ENCODE measurements at places on chromosomes 1 and 21.

- no peak for DNase-seq
Observed at GRCh38 chr1:243336163-243336562, 80.3 kb downstream of the SDCCAG8 start.

- DNase-seq, result no peak
Observed at GRCh38 chr1:227799756-227800155, 15.7 kb upstream of the PRSS38 start.

GRCh38 chr1:245963649-245964048 lies 543.4 kb downstream of the SMYD3 start:
- DNase-seq, result no peak

DNA sequence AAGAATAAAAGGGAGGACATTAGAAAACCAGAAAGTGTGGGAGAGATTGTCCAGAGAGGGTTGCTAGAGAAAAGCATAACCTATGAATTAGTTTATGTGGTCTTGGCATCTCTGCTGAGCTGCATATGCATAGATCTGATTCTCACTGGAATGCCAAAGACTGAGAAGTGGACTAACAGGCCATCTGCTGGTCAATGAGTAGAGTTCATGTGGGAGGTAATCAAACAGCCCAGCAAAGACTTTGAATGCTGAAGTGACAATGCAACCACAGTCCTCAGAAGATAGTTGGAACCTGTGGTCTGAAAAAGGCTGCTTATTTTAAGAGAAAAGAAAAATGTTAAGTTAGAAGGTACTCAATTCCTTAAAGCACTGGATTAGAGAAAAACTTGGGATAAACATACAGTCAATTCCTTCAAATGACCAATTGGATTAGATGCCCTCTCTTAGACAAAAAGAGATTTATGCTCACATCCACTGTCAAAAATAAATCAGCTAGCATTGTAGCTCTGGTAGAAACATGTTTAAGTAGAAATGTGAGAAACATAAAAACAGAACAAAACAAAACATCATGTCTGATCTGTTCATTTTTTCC lies 382.8 kb downstream of the AMY1C start:
- no peak for DNase-seq

GRCh38 chr1:3034162-3034561 lies 12.9 kb downstream of the ACTRT2 start:
- DNase-seq, result no peak

DNA sequence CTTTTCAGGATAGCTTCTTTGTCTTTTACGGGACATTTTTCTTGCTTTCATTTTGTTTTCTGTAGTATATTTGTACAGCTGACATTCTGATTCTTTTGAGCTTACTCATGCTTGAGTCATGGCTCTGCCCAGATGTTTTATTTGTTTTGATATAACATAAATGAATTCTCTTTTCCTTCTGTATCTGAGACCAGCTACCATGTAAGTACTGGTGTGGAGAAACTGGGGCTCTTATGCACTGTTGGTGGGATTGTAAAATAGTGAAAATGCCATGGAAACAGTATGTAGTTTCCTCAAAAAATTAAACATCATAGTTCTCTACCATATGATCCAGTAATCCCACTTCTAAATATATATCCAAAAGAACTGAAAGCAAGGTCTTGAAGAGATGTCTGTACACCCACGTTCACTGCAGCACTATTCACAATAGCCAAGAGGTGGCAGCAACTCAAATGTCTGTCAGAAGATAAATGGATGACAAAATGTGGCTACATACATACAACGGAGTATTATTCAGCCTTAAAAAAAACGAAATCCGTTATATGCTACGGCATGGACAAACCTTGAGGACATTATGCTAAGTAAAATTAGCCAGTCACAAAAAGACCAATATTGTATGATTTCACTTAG lies 61.4 kb downstream of the EIF2B3 start:
- DNase-seq, result no peak

GRCh38 chr1:171172471-171172870 lies 12.6 kb upstream of the FMO2 start:
- no peak for DNase-seq

GRCh38 chr1:109926662-109927300 lies 16.1 kb downstream of the CSF1 start:
- DNase-seq, result no peak

DNA sequence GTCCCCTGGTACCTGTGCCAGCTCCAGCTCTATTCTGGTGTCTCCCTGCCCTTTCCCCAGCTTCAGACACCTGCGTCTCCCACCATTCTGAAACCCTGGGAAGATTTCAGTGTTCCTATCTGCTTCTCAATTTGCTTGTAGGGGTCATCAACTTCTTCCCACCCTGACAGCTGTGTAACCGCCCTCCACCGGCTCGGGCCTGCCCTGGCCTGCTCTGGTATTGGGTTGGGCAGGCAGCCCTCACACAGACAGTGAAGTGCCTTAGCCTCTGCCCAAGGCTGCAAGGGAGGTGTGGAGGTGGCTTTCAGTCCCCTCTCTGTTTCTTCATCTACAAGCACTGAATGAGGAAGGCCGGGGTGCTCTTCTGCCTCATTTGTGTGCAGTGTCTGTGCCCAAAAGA lies 97.2 kb downstream of the LAMC2 start:
- no peak for DNase-seq

DNA sequence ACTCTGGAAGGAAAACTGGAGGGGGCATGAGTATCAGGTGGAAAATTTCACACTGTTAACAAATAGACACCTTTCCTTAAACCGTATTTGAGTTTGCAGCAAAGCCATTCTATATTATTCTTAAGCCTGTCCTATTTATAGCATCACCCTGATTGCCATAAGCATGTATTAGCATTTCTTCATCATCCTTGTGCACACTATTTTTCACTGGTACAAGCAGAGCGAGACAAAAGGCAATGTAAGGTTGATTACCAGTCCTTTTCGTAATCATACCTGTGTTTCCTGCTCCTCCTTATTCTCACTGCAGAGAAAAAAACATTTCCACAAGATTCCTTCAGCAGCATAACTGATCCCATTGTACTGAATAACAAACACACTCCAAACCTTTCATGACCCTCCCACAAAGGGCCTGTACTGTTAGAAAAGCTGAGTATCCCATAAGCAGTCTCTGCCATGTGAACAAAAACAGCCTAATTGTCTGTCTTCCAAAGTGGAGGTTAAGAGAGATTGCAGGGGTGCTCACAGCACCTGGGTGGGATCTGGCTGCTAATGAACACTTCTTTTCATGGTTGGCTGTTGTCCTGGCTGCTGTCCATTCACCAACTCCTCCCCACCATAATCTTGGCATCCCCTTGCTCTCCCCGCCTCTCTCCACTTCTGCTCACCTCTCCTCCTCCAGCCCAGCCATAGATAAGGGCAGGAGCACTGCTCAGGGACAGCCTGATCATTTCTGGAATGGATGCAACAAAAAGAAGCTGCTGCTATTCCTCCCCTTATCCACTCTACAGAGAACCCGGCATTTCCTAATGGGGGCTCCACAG lies 30.4 kb downstream of the VTCN1 start:
- DNase-seq, result no peak

DNA sequence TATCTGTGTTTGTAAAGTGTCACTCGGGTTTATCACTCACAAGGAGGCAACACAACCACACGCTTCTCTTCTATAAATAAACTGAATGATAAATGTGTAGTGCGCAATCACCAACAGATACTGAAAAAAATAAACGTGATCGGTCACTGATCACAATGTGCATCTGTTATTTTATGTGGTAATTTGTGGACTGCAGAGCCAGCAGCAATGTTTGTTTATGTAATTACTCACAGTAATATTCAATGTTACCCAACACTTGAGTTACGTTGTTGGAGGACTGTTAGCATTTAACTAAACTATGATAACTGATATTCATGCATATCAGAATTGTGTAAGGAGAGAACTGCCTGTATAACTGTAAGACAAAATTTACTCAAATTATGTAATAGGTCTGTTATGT lies 129.6 kb downstream of the USH2A start:
- DNase-seq, result no peak

DNA sequence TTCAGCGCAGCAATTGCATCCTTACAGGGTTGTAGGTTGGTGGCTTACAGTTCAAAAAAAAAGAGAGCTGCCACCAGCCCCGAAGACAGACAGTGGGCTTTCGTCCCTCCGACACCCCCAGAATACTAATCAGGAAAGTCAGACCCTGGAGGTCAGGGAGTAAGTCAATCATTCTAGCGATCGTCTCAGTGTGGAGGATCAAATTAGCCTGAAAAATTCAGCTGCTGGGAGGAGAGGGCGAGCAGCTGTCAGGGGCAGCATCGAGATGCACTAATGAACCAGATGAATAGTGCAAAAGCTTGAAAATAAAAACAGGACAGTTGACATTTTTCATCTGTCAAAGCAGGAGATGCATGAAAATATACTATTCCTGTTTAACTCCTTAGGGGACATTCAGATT lies 138.4 kb downstream of the NEK7 start:
- no peak for DNase-seq

- peak; percentile 49 for DNase-seq
Observed at GRCh38 chr1:182235952-182236650, 155.5 kb downstream of the GLUL start.

- no peak for DNase-seq
Observed at GRCh38 chr21:19322360-19322759, 918.8 kb upstream of the TMPRSS15 start.

DNA sequence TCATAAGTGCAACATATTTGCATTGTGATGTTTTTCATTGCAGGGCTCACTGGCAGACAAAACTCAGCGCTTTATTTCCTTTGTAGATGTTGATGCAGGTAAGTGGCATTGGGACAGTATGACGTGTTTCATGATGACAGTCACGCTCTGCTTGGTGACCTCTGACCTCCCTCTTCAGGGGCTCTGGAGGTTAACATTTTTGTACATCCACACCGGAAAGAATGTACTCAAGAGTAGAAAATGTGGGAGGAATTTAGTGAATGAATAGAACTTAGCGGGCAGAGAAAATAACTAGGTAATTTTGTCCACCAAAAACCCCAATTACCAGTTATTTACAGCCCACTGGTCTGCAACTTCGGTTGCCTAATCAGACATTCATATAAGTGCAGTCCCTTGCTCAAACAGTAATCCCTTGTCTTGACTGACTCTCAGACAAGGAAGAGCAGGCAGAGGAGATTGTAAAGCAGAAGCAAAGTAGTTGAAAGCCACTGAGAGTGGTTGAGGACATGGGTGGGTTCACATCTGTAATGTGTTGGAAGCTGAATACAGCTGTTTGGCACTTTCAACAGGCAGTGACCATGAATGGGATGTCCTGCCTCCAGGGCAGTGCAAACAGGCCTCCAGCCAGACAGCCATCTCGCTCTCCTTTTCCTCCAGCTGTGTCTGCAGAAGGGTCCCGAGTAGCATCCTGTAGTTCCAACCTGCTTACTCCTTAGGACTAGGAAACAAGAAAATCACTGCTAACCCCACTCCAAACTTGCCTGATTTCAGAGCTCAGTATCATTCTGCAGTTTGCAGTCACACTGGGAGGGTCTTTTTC lies 188.9 kb downstream of the NRIP1 start:
- DNase-seq, result no peak

DNA sequence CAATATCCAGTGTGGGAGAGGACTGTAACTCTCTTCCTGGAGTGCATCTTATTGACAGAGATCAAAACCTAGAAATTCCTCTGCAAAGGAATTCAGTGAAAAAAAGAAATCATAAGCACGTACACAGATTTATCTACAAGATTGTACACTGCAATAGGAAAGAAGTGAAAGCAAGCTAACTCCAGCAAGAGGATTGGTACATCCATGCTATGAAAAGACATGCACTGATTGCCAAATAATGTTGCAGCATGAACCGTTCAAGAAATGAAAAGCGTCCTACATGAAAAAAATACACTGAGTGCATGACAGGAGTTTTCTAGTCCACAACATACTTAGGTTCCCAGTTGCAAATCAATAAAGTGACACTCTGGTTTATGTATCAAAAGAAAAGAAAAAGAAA lies 1.9 kb upstream of the MGST3 start:
- DNase-seq, result no peak

GRCh38 chr1:109290998-109291397 lies 8.1 kb upstream of the PSRC1 start:
- no peak for DNase-seq

DNA sequence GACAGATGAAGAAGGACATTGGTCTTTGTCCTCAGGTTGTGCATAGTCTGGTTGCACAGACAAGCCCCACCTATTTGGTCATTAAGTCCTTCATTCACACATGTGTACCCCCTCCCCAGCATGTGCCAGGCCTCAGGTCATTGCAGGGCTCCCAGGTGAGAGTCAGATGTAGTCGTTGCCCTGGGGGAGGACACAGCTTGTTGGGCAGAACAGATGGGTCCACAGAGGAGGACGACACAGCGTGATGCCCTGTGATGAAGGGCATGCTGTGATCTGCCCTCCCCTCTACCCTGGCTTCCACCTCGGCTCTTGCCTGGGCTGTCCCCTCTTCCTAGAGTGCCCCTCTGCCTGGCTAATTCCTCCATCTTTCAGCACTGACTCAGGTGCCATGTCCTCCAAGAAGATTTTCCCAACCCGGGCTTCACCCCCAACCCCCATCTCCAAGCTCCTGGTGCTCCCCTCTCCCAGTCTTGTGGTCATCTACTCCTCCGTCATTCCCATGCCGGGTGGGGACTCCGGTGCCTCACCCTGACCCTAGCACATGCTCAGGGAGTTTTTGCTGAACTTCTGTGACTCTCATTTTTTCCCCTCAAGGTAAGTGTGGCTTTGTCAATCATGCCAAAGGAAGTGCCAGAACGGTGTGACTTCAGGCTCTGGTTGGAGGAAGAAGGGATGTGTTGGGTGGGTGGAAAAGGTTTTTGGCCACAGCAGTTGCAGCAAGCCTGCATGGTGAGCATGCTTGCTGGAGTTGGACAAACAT lies 220.5 kb downstream of the FOXD2 start:
- DNase-seq, result no peak

- peak; percentile 83 for DNase-seq
Observed at GRCh38 chr1:39632682-39633417, 6.6 kb downstream of the HEYL start.

GRCh38 chr1:180888870-180889269 lies 23.8 kb upstream of the KIAA1614 start:
- DNase-seq, result no peak

DNA sequence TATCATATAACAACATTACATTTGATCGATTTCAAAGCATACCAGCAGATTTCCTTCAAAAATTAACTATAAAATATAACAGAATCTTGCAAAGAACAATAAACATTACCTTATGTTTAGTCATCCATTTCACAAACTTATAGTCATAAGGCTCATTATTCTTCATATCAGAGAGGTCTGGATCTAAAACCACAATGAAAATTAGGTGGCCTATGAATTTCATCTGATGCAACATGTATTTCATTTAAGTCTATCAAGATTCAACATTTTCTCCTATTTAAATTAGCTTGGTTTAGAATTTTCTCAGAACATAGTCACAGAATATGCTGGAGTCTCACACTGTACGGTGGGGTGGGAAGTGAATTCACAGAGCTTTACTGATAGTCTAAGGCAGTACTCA lies 49.2 kb downstream of the KYAT3 start:
- no peak for DNase-seq

DNA sequence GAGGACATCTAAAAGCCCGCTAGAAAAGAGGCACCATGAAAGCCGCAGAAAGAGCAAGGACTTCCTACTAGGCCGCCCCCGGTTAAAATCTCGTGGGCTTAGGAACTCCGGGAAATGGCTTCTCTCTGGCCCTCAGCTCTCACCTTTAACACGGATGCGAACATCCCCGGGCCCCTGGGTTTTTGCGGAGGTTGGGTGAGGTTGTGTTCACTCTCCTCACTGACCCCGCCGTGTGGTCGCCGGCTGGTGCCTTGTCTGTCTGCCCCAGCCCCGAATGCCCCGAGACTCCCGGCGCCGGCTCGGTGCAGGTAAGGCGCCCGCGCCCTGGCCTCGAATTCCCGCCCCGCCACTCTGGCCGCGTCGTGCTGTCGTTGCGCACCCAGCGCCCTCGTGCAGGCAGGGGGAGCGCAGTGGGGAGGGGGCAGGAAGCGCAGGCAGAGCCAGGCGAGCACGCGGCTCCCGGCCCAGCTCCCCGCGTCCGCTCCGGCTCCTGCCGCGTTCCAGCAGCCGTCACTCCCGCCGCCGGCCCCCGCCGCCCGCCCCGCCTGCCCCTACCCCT lies at the start of gene SHISAL2A:
TSS of gene SHISAL2A (plus strand) at position 437 of the 559 bp plus-strand sequence. CDS start 326 bp downstream, outside the sequence.
- DNase-seq, result no peak
